CD4-positive, alpha-beta T cell treated with Interleukin-4 for 4 hours (primary cell): ENCODE measurements at places on chromosomes 7 and 10.
A peak's percentile ranks its signal among the peaks of the same experiment; 100 is the strongest.

DNA sequence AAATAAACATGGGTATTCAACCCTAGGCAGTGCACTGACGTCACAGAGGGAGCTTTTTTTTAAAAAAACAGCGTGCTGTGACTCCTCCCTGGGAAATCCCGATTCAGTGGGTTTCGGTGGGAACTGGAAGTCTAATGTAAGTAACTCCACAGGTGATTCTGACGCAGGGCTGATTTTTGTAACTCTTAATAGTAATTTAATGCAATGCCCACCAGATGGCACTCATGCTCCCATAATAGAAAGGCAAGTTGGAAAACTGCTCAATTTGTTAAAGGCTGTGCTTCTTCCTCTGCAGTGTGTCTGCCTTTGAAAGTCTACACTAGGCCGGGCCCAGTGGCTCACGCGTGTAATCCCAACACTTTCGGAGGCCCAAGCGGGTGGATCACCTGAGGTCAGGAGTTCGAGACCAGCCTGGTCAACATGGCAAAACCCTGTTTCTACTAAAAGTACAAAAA lies 10.9 kb upstream of the RSU1 start:
- peak; percentile 81 for DNase-seq

DNA sequence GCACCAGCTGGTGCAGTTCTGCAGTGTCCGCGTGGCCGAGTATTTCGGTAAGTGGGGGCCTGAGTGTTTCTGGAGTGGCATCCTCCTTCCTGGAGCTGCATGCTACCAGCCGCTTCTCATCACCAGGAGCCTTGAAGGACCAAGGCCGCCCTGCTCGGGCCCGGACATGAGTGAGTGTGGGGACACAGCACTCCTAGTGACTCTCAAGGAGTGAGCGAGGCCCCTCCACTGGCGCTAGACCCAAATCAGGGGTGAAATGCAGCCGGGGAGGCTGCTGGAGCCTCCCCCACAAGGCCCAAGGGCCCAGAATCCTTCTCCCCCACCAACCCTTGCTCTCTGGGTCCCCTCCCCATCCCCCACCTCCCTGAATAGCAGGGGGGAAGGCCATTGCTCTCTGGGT lies 48.0 kb downstream of the CAMK2B start:
- DNase-seq = no peak

DNA sequence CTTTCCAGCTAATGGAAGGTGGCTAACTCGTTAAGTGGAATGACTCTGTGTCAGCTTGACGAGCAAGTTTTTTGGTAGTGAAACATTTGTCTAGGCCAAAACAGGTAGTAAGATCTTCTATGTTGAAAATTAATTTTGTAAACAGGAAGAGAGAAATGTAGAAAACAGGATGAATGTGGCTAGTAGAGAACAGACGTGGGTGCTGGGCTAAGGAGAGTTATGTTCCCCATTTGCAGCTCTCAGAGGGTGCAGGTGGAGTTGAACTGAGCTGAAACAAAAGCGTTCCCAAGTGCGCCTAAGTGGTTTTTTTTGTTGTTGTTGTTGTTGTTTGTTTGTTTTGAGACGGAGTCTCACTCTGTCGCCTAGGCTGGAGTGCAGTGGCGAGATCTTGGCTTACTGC lies 59.5 kb upstream of the SRPK2 start:
- peak; percentile 21 for DNase-seq

- no peak for DNase-seq
Measured at GRCh38 chr7:55258631-55259030, 106.5 kb upstream of the LANCL2 start.

DNA sequence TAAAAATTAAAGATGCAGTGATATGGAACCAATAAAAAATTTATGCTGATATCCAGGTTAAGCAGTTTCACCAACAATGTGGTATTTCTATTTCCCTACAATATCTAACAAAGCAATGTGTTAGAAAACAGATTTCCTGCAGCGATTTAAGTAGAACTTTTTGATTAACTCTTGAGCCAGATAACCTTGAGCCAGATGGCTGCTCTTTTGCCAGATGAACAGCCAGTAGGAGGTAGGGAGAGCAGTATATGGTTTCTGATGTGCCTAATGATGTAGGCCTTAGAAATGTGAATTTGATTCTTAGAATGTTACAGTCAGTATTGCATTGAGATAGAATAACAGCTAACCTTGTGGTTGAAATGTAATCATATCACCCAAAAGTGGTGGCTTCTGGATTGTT lies 31.1 kb downstream of the STAMBPL1 start:
- no peak for DNase-seq

GRCh38 chr10:63866747-63867140 lies 345.5 kb downstream of the REEP3 start:
- DNase-seq = no peak

DNA sequence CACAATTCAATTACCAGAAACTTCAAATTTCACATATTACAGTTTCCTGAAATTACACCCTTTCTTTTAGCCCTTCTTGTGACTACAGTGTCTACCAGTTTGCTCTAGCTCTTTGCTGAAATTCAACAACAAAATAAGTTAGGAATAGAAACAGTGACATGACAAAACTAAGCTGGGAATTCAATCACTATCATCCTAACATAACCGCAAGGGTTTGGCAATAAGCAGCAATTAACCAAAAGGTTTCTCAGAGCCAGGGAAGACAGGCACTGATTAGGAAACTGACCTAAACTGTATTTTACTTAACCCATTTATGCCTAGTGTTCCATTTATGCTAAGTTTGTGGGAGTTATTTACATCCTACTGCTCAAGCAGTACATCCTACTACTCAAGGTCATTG lies 31.3 kb downstream of the HIBADH start:
- no peak for DNase-seq

- DNase-seq = no peak
Measured at GRCh38 chr10:13810568-13810967, 223.8 kb downstream of the PRPF18 start.

DNA sequence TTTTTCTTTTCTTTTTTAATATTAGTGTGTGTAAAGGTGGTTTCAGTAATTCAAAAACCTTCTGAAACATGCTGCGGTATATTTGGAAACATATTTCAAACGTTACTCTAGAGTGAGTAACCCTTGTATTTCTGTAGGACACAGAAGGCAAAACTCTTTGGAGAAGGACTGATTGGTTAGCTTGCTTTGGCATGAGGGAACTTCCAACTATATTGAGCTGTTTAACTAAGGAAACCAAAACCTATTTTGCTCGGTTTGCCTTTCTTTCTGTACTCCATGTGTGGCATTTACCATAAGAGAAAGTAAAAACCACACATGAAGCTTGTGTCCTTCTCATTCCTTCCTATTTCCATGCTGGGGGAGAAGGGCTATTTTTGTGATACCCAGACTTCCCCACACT lies 149.8 kb downstream of the DYNC1I1 start:
- no peak for DNase-seq

DNA sequence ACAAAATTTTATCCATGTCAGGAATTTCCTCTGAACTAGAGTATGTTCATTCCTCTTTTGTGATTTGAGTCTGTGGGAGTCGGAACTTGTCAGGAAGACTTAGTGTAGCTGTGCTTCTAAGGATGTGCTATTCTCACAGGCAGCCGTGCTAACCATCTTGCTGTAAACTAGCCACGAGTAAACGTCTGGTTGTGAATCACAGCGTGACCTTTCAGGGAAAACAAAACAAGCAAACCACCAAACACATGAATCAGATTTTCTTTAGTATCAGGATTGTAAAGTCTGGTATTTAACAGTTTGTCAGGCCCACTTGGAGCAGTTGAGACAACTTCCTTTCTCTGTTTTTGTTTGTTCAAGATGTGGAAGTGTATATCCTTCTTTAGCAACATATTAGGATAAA lies 32.0 kb downstream of the AUTS2 start:
- no peak for DNase-seq

DNA sequence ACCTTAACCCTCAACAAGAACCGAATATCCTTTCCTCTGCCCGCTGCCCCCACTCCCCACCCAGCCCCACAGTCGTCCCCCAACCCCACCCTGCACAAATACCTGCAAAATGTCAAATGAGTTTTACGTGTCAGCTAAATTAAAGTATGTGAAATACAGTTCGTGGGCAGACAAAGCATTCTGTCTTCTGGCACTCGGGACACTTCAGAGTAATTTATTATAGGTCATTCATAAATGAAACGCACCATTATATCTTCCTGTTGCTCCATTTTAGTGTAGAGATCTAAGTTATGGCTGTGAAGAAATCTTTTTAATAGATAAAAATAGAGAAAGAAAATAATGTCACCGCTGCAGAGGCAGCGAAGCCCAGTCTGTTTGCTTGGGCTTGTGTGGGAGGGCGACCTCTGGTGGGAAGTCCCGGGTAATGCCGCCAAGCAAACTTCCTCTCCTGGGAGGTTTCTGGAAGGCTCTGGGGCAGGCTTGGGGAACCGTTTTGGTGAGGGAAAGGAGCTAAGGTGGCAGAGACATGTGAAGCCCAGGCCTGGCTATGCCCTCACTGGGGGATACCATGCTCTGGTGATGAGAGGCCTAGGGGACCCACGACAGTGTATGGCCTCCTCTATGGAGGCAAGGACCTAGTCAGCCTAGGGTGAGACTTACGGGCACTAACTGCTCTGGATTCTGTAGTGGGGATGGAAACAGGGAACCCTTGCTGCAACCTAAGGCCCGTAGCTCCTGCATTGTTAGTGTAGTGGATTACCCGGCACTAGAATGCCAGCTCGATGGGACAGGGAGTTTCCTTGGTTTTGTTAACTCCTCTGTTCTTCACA lies 604.9 kb downstream of the LRMDA start:
- DNase-seq = peak; percentile 21
